ENCODE measurements at places on chromosomes 3 and 15.

DNA sequence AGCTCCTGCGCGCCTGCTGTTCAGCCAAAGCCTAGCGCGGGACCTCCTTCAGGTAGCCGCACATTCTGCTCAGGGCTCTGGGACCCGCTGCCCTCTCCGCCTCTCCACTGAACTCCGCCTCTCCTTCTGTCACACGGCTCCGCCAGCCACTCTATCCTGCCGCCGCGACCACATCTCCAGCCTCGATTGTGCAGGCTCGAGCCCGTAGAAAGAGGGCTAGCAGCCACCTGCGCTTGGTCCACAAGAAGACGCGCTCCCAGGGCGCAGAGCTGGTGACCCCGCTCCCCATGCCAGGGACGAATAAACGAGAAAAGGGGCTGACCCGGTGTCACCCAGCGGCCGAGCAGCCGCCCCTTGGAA, 1.1 kb upstream of the VIPR1 start:
- DNase-seq = peak; percentile 26

- peak; percentile 57 for DNase-seq
Observed at GRCh38 chr3:41418961-41419691, 219.8 kb downstream of the CTNNB1 start.

GRCh38 chr15:93180128-93180527, 91.1 kb upstream of the RGMA start:
- DNase-seq = no peak

- DNase-seq = no peak
Observed at GRCh38 chr3:170367797-170368196, 10.3 kb downstream of the SKIL start.

- no peak for DNase-seq
Observed at GRCh38 chr3:62874711-62875557, at the start of gene CADPS. Gene CADPS (minus strand): TSS chr3:62875416. CDS start chr3:62875029, 387 bp downstream.

DNA sequence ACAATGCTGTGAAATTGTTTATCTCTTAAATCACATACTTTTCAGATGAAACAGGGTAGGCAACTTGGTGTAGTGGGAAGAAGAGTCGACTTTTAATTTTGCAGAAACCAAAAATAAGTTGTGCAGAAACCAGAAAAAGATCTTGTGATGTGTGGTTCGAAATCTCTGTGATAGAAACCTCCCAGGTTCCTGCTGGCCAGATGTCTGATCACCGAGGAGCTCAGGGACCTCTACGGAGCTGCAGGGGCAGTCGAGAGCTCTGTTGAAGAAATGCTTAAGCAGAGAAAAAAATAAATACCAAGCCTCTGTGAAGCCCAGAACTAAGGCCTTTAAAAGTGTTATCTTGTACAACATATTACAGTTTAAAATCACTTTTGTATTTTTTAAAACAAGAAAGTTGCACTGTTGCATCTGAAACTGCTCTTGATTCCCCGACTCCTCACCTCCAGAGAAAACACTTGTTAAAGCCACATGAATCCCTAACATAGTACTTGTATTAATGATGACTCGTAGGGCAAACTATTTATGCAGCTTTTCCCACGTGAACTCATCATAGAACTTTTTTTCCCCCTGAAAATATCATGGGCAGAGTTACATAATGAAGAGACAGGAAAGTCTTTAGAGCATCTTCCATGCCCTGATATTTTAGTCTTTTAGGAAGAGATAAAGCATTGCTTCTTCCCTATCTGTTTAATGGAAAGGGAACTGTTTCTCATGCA, 51.3 kb downstream of the CCK start:
- no peak for DNase-seq

Measured in activated CD8-positive, alpha-beta T cell treated with anti-CD3 and anti-CD28 coated beads for 36 hours (primary cell).